ENCODE measurements at places on chromosomes 13 and 19.

- peak; percentile 87 for DNase-seq
Observed at GRCh38 chr19:37655301-37655688, at the start of gene ZFP30. Gene ZFP30 (minus strand): TSS chr19:37655465. CDS start chr19:37647822, 7,643 bp downstream.

DNA sequence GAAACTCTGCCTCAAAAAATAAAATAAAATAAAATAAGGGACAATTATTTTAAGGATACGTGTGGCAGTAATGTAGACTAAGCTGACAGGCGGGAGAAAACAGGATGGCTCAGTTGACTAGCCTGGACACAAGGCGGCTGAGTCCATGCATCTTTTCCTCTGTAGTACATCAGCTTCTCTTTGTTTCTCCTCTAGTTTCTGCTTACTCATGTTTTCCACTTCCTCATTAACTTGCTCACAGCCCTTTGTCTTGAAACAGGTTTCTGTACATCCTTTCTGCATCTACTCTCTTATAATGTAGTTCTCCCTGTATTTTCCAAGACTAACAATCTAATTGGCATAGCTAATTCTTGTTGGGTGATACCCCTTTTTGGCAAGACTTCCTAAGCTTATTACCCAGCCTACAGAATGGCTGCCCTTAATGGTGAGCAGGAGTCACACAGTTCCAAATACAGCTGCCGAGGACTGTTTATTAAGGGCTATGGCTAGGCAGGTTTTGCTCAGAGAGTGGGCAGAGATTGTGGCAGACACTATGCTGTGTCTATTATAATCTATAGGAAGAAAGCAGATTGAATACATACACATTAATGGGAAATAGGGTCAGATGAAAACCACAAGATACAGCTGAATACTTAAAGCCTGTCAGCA lies 58.7 kb upstream of the KLF5 start:
- peak; percentile 6 for DNase-seq

- no peak for DNase-seq
Observed at GRCh38 chr13:105346141-105346775, 1189.2 kb downstream of the EFNB2 start.

DNA sequence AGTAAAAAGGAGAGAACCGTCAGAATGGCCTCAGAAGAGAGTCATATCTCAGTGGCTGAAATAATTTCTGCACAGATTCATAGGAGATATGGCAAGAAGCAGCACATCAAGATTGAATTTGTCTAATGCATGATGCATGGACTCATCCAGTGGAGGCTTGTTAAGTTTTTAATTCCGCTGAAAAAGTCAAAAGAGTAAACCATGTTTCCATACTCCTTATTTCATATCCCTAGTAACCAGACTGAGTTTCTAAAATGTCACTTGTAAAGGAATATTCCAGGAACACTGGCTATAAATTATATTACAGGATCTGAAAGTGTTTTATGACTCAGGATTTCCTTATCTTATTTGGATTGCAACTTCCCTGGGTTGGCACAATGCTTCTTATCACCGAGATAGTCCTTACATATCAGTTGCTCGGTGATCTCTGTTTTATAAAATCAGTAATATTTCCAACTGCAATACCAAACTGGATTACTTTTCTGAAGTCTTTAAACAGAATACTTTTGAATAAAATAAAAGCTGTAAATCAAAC lies 180.2 kb upstream of the TSC22D1 start:
- no peak for DNase-seq

- no peak for DNase-seq
Observed at GRCh38 chr13:74625541-74625940, 491.3 kb upstream of the KLF12 start.

- DNase-seq: no peak
Observed at GRCh38 chr19:28718909-28719308, 494.0 kb downstream of the UQCRFS1 start.

- no peak for DNase-seq
Observed at GRCh38 chr19:29789007-29789406, 22.8 kb upstream of the CCNE1 start.
